ENCODE measurements at places on chromosomes 2 and 18.

- no peak for DNase-seq
Observed at GRCh38 chr2:224957540-224958461, 84.5 kb downstream of the DOCK10 start.

DNA sequence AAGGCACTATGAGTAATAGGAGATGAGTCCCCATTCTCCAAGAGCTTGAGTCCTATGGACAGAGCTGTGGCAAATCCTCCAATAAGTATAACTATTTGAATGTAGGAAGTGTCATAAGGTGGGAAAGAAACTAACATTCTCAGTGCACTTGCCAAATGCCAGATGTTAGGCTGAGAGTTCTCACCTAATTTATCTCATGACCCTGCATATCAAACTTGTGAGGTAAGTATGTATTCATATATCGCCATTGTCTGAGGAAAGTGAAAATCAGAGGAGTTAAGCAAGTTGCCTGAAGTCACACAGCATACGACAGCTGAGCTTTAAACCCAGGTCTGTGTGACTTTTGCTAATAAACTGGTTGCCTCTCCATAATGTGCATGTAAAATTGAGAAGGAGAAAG lies 169.5 kb downstream of the TTC32 start:
- no peak for DNase-seq

- no peak for DNase-seq
Observed at GRCh38 chr2:54575379-54575888, 119.3 kb downstream of the SPTBN1 start.

GRCh38 chr2:227812001-227812400 lies 1.6 kb upstream of the CCL20 start:
- no peak for DNase-seq
